ENCODE measurements at places on chromosomes 4 and X.

DNA sequence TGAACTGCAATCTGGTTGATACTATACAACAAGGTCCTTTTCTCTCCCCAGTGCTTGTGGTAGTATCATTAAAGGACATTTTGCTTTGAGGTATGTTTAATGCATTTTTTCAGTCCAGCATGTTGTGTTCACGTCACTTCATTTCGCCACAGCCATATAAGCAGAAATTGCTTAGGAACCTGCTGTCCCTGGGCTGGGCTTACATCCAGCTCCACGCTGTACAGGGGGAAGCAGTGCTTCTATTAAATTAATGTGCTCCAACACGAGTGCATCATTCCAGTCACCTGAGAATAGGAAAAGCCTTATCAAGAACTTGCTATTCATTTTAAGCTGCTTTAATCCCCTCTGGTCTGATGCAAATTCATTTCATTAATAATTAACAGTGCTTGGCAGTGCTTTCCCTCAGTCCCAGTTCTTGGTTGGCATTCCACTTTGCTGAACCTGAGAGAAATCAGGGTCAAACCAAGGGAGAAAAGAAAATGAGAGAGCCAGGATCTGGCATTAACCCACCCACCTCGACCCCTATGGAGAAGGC lies 47.4 kb upstream of the PTCHD1 start:
- no peak for DNase-seq

- no peak for DNase-seq
These were observed 69.3 kb downstream of the ABCB7 start for GRCh38 chrX:75086731-75087195.

GRCh38 chr4:161356351-161356750 lies 807.4 kb downstream of the FSTL5 start:
- DNase-seq, result no peak

GRCh38 chrX:148600131-148600530 lies 99.7 kb downstream of the AFF2 start:
- no peak for DNase-seq

DNA sequence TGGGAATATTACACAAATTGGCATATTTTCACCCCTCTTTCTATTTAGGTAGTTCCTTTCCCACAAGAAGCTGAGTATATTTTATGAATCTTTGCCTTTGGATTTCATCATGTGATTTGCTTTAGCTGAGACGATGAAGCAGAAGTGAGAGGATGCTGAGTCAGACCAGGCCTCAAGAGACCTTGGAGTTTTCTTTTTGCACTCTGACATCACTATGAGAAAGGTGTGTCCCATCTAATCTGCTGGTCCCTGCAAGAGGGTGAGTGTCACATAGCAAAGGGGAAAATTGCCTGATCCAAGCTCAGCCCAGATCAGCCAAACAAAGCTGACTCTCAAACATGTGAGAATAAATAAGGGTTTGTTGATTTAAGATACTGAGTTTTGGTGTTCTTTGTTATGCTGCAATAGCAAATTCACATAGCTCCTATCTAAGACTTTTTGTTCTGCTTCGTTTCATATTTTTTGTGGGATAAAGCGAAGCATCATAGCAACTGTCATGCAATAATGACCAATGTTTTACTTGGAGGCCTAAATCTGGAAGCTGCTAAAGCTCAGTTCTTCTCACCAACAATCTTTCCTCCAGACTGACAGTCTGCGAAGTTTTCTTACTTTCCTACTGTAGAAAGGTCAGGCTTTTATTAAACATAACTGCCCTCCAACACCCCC lies 176.9 kb downstream of the PDHA2 start:
- DNase-seq, result no peak

- DNase-seq, result no peak
These were observed 79.0 kb downstream of the SOX3 start for GRCh38 chrX:140425712-140426395.

DNA sequence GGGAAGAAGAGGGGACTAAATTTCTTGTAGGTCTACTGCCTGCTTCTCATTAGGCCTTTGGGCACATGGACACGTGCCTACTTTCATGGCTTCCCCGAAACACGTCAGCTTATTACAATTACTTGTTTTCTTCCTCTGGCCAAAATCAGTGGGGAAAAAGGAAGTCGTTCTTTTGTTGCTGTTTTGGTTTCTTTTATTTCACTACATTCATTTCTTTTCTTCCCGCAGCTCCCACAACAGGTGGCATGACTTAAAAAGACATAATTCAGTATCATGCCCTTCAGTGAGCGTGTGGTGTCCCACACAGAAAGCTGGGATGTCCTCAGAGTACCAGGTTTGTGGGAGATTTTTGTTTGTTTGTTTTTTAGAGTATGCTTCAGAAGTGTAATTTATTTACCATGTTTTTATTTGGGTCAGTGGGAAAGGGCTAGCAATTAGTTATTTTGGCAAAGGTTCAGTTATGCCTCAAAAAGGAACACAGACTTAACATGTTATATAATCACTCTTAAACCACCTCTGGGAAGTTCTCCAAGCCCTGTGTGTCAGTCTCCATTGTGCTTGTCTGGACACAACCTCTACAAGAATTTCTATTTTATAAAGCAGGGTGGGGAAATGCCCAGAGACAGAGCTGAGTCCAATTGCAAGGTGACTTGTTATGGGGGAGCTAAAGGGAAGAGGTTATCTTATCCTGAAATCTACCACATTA lies 44.2 kb upstream of the SPRY1 start:
- no peak for DNase-seq

DNA sequence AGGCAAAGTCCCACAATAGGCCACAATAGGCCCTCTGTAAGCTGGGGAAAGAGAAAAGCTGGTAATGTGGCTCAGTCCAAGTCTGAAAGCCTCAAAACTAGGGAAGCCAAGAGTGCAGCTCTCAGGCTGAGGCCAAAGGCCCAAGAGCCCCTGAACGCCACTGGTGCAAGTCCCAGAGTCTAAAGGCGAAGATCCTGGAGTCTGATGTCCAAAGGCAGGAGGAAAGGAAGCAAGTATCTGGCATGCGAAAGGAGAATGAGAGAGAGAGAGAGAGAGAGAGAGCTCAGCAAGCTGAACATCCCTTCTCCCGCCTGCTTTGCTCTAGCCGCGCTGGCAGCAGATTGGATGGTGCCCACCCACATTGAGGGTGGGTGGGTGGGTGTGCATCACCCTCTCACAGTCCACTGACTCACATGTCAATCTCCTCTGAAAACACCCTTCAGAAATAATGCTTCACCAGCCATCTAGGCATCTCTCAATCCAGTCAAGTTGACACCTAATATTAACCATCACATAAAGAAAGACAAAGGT lies 30.9 kb upstream of the ELF2 start:
- no peak for DNase-seq

DNA sequence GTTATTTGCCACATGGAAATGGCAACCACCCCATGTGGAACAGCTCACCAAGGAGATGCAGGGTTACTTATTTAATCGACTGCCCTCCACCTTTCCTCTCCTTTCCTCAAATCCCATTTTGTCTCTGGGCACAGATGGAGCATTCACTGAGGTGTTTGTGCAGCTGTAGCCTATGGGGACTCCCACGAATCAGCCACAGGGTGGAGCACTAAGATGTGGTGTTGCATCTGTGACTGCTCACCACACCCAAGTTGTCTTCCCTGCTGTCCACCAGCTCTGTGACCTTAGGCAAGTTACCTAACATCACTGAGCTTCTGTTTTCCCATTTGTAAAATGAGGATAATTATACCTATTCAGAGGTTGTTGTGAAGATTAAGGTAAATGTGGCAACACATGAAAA lies 252.4 kb upstream of the CPEB2 start:
- DNase-seq, result no peak

- peak; percentile 53 for DNase-seq
These were observed 337.3 kb upstream of the HS3ST1 start for GRCh38 chr4:11765849-11766453.

DNA sequence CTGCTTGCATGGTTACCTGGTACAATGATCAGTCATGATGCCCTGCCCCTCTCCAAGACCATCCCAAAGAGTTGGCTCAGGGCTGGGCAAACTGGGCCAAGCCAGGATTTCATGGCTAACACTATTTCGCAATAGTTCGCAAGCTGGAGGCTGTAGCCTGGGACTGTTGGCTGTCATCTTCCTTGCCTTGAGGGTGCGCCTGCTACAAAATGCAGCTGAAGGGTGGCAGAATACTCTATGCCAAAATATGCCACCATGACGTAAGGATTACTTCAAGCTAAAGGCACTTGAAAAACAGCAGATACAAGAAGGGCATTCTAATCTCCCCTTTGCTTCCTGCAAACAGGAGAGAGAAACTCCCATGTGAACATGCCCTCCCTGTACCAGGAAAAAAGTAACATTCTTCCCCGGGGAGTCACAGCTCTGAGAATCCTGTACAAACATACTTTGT lies 21.0 kb downstream of the SAT1 start:
- no peak for DNase-seq
